Activated gamma-delta T cell (primary cell): ENCODE measurements at places on chromosomes 13 and 19.

DNA sequence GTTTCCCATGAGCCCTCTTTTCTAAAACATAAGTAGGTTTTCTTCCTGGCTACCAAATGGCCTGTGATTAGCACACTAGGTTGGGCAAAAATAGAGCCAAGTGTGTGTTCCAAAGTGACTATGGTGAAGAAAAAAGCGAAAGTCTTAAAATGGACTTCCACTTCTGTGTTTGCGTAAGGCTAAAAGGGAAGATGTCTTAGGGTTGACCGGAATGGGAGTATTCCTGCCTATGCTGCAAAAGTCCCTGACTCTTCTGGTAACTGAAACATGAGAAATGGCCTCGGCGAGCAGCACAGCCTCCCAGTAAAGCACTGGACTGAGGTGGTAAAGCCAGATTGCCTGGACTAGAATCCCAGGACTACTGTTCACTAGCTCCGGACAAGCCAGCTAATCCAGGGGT, 2.4 kb upstream of the FPR1 start:
- DNase-seq = no peak

DNA sequence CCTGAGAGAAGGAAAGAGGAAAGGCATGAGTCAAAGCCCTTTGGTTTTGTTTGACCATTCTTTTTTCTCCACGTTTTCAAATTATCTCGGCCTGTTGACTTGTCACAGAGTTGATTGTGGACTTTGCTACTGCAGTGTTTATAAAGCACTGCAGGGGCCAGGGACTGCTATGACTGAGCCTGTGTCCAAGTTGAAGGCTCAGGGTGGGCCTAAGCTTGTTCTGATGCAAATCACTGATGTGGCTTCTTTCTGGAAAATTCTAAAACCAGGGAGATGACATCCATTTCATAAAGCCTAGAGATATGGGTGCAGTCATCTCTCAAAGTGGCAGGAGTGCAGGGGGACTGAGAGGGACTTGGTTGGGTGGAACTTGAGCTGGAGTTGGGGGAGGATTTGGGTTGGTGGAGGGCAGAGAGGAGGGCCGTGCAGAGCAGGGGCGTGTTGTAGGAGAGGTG, 1.2 kb upstream of the CXCL17 start:
- no peak for DNase-seq

DNA sequence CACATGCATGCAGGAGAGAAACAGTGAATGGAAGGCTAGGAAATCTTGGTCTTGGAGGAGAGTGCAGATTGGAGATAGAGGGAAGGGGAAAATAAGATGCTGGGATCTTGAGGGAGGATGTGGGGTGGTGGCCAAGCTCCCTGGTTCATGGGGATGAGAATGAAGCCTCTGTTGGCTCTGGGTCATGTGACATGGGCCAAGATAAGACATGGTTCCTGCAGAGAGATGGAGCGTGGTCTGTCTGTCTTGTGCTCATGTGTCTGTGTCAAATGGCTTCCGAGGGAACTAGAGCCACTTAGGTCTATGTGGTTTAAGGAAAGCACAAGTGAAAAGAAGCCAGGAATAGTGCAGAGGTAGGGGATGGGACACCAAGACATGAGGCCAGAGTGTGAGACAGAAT, 30.8 kb upstream of the FFAR2 start:
- DNase-seq = no peak

GRCh38 chr19:48999481-49000325, 6.0 kb downstream of the RUVBL2 start:
- DNase-seq = no peak

DNA sequence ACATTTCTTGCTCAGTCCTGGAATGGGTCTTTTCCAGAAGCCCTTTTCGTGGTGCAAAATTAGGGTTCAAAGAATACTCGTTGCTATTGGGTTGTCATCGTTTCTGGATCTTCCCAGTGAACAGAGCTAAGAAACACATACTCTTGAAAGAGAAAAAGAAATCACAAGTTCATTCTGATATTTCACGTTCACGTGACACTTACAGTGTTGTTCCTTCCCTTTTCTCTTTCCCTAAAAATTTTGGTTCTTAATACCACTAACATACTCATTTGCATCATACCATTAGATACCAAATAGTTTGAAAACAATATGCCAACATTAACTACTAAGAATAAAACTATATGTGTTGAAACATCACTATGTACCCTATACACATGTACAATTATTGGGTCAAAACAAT, 13.4 kb upstream of the GTF2F1 start:
- no peak for DNase-seq

- no peak for DNase-seq
Measured at GRCh38 chr19:30131246-30131645, 189.2 kb downstream of the URI1 start.

GRCh38 chr13:50993371-50993770, 83.8 kb downstream of the RNASEH2B start:
- DNase-seq = no peak

DNA sequence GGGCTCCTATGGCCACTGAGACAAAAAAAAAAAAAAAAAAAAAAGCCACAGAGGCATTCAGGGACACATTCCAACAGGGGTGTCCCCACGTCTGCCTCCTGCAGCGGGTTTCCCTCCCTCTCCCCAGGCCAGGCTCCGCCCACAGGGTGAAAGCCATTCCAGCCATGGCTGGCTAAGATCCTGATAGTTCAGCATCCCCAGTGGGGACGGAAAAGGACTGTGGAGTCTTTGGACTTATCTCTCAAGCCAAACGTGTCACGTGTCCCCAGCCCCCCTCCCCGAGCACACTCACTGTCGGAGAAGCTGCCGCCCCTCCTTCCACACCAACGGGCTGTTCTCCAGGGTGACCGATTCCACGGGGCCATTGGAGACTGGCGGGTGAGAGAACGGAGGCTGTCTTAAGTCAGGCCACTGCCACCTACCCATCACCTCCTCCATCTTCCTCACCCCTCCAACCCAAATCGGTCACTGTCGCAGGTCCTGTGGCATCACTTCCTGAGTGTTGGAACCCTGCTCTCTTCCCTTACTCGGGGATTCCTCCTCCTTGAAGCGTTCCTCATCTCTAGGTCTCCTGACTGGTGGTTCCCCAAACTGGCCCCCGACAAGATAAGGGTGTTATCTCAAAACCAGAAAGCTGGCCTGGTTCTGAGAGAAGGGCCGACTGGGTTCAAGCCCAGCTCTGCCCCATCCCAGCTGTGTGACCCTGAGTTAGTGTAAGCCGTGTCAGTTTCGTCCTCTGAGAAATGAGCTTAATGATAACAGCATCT, 9.1 kb upstream of the FKRP start:
- DNase-seq = no peak

GRCh38 chr19:29665826-29666577, 741 bp downstream of the PLEKHF1 start:
- no peak for DNase-seq
